ENCODE measurements at places on chromosomes 16 and 17.
A peak's percentile ranks its signal among the peaks of the same experiment; 100 is the strongest.

DNA sequence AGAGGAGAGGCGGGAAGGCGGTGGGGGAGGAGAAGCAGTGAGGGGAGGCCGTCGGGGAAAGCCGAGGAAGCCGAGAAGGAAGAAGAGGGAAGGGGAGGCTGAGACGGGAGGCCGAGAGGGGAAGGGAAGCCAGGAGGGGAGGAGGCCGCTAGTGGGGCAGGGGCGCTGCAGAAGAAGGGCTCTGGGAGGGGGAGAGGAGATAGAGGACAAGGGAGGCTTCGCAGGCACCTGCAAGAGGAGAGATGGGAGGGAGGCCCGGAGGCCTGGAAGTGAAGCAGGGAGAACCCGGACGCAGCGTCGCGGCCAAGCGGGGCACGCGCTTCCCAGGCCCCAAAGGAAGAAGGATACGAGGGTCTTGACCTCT is 2.3 kb downstream of the C17orf58 start:
- DNase-seq: no peak

- DNase-seq: no peak
These were observed 756 bp upstream of the MVP start for GRCh38 chr16:29819506-29819905.

DNA sequence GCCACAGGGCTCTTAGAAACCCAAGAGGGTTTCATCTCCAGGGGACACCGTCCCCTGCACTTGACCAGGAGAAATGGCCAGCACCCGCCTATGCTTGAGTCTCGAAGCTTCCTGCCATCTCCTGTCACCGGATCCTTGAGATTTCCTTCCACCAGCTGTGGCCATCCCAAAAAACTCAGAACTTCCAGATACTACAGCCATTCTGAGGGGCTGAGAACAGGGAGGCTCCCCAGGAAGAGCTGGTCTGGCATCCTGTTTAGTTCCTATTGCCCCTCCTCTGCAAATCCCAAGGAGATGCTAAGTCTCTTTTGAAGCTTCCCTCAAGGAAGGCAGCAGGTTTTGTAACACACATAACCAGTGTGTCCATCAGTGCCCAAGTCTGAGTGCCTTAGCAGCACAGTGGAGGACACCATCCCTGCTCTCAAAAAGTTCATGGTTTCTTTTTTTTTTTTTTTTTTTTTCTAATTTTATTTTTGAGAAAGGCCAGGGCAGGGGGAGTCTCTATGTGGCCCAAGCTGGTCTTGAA is 2.0 kb downstream of the UBALD2 start:
- no peak for DNase-seq

DNA sequence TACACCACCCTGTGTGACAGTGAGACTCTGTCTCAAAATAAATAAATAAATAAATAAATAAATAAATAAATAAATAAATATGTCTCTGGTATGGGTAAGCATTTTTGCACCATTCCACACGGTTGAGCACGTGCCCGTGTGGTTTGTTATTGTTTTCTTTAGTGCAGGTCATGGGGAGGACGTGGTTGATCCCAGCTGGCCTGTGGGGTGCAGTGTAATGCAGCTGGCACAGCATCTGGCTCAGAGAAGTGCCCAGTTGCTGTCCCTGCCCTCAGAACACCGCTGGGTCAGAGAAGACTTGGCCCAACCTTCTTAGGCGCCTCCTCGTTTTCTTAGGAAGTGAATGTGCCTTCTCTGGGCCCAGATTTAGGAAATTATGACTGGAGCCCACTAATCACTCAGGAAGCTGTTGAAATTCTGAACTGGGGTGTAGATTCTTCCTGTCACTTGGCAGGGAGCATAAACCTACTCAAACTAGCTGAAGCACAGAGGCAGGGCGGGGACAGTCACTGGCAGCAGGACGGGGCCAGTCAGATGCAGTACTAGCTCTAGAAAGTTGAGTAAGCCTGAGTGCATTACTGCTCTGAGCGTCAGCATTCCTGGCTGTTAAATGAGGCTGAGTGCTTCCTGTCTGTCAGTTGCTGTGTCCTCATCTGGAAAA is 85.9 kb downstream of the SNX29 start:
- DNase-seq: no peak

GRCh38 chr17:42087736-42088705 is 10.3 kb downstream of the ZNF385C start:
- no peak for DNase-seq

GRCh38 chr16:78275420-78275819 is 176.0 kb downstream of the WWOX start:
- DNase-seq: no peak

GRCh38 chr17:80789356-80789902 is 202.2 kb upstream of the CHMP6 start:
- no peak for DNase-seq

DNA sequence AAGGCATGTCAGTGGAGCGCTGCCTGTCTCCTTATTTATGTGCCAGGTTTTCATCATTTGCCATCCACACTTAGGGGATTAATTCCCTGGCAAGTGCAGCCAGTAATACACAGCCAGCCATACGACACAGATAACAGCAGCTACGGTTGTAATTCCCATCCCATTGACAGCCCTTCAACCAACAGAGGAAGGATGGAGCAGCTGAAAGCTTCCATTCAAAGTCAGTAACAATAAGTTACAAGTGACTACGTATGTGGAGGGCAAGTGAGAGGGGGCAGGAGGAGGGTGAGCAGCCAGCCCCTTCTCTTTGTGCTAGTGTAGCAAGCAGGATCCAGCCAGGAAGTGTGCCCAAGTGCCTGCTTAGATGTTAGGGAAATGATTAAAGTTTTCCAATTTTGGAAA is 53.8 kb upstream of the LYRM9 start:
- DNase-seq: peak; percentile 62

- DNase-seq: no peak
These were observed 1.2 kb downstream of the BRIP1 start for GRCh38 chr17:61862105-61862574.

DNA sequence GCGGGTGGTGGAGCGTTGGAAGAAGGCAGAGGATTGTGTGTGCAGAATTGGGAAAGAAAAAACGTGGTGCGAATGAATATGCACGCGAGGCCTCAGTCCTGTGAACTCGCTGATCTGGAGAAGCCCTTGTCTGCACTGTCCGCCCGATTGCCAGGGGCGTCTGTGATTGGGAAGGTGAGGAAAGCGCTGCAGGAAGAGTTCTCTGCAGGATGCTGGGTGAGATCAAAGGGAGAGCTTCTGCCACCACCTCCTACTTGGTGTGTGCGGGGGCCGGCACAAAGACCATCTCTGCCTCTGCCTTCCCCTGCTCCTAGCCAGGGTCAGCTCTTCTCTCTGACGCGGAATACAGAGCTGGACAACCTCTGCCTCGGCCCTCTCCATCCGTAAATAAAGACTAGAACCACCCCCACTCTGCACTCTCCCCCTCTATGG is 841 bp upstream of the RAB5C start:
- DNase-seq: peak; percentile 6

DNA sequence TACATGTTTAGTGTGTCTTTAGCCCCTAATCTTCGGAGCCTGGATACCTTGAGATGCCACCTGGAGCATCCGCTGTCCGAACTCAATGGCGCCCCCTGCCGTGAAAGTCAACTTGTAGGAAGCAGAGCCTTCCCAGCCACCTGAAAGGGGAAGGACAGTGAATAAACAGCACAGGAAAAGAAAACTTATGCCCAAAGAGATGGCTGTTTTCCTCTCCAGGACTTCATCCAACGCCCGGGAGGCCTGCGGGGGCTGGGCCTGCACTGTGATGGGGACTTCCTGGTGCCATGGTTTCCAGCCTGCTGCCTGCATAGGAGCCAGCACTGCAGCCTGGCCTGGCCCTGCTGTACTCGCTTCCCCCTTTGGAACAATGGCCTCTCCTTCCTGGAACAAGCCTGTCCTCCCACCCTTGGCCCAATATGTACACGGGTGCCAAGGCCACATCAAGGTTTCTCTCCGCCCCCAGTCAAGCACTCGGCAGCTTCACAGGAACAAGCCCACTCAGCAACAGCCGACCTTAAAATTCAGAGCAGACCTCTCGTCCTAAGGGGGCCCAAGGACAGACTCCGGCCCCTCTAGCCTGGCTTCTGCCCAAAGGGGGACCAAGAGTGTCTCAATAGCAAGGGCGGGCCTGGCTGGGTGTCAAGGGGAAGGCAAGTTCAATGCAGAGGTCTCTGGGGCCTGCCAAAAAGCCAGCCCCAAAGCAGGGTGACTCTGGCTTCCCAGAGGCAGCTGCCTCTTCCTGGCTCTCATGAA is 4.5 kb upstream of the UNC13D start:
- DNase-seq: peak; percentile 75

DNA sequence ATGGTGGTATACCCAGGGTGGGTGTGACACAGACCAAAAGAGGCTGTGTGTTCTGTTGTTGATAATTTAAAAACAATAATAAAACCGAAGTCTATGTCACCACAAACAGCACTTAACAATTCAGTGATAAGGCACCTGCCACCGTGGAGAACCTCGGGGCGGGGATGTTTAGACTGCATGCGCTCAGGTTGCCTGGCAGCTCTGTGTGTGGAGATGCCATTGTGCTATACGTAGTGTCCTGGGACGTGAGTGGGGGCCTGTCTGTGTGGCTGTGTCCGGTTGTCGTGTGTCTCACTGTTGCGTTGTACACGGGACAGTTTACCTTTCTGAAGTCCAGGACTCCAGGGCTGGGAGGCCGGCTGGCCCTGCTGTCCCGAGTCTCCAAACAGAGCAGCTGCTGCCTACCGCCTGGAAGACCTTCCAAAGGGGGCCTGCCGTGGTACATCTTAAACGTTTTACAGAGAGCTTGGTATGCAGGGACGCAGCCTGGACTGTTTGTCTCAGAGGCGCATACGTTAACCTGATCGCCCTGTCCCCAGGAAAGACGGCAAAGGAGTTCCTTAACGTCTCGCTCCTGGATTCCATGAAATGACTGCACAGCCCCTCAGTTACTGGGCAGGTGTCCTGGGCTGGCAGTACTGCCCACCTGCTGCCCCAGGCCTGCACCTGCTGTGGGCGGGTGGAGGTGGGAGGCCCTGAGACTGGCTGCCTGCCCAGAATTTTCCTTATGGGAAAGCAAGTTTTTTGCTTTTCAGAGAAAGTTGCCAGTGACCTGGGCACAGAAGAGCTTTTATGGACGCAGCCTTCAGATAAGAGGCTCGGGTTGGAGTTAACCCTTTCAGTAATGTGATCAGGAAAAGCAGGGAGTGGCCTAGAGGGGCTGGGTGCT is 19.0 kb downstream of the SPIRE2 start:
- no peak for DNase-seq

- no peak for DNase-seq
These were observed 5.4 kb upstream of the GAA start for GRCh38 chr17:80095844-80096475.

- peak; percentile 55 for DNase-seq
These were observed 667 bp downstream of the EFCAB13 start for GRCh38 chr17:47324224-47325020.

GRCh38 chr16:83973581-83974385 is 5.7 kb downstream of the NECAB2 start:
- no peak for DNase-seq

Measured in brain (organoid and tissue), 16 donors.